Activated T-helper 1 cell treated with anti-CD3 and anti-CD28 coated beads, Interleukin-12 subunit alpha, Interleukin-12 subunit beta, Interleukin-2, Interleukin-4 antibody, amounts not matched to agents 30 ng/mL and 10 ng/mL and 1 ng/mL, durations not matched to agents 14 hours and 24 hours and 36 hours (primary cell): ENCODE measurements at places on chromosomes 11 and 22. TPM values are rescaled to one million over a fixed set of nuclear protein-coding genes. Genes with fewer than 3 reads are reported as not detected.

DNA sequence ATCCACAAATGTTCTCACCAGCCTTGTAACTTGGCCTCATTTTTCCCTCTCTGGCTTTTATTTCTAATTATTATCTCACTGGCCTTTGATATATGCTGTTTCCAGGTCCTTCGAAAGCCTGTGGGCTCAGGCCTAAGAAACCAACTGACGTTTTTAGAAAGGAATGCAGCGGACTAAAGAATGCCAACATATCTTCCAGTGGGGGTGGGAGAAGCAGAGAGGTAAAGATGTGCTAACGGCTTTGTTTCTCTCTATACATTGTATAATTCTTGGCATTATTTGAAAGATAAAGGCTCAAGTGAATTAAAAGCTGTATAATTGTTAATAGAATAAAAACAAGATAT lies 28.2 kb downstream of the OR6Q1 start:
- H3K27ac ChIP-seq = no peak overlapping the region
- H3K4me1 ChIP-seq = no peaks in the 10 kb centered on the region
- H3K4me3 ChIP-seq = no peak overlapping the region
- H3K27me3 ChIP-seq = no peaks in the 10 kb centered on the region
- DNase-seq = no peak
- H3K36me3 ChIP-seq = no peaks in the 10 kb centered on the region

- DNase-seq = no peak
- no peaks in the 10 kb centered on the region for H3K36me3 ChIP-seq
- no peak overlapping the region for H3K4me3 ChIP-seq
- peaks cover 16% of the 10 kb centered on the region for H3K27me3 ChIP-seq
Observed at GRCh38 chr11:11414996-11415395, 61.9 kb upstream of the CSNK2A3 start.

The TBX1 gene
- 0.29 and 0.56 TPM in 2 replicates for total RNA-seq

- no peaks in the 10 kb centered on the region for H3K27me3 ChIP-seq
- H3K27ac ChIP-seq = peak overlapping the region; percentile 63
- H3K4me3 ChIP-seq = no peak overlapping the region
- no peak for DNase-seq
- peaks cover 34% of the 10 kb centered on the region for H3K36me3 ChIP-seq
- H3K4me1 ChIP-seq = peaks cover 53% of the 10 kb centered on the region
Observed at GRCh38 chr11:83175815-83176214, 17.7 kb upstream of the ANKRD42 start.

- H3K27me3 ChIP-seq = peaks cover 23% of the 10 kb centered on the region
- H3K36me3 ChIP-seq = no peaks in the 10 kb centered on the region
- H3K4me3 ChIP-seq = no peak overlapping the region
- H3K27ac ChIP-seq = no peak overlapping the region
- DNase-seq = no peak
- H3K4me1 ChIP-seq = no peaks in the 10 kb centered on the region
Observed at GRCh38 chr11:22194306-22194705, 1.4 kb downstream of the ANO5 start.

- H3K27ac ChIP-seq = no peak overlapping the region
- H3K36me3 ChIP-seq = no peaks in the 10 kb centered on the region
- H3K4me3 ChIP-seq = no peak overlapping the region
- H3K4me1 ChIP-seq = no peaks in the 10 kb centered on the region
Observed at GRCh38 chr22:42340829-42341383, 70.5 kb upstream of the TCF20 start.

The PAMR1 gene
- not detected in 2 replicates for total RNA-seq

GRCh38 chr11:12241971-12242672 lies 131.7 kb downstream of the MICAL2 start:
- peaks cover 34% of the 10 kb centered on the region for H3K4me1 ChIP-seq
- no peak for DNase-seq
- peak overlapping the region; percentile 10 for H3K4me3 ChIP-seq
- H3K27me3 ChIP-seq = no peaks in the 10 kb centered on the region
- peaks cover 70% of the 10 kb centered on the region for H3K36me3 ChIP-seq
- peak overlapping the region; percentile 91 for H3K27ac ChIP-seq

GRCh38 chr11:131378931-131379330 lies 8.5 kb downstream of the NTM start:
- no peaks in the 10 kb centered on the region for H3K36me3 ChIP-seq
- H3K4me3 ChIP-seq = no peak overlapping the region
- no peak overlapping the region for H3K27ac ChIP-seq
- no peaks in the 10 kb centered on the region for H3K4me1 ChIP-seq
- H3K27me3 ChIP-seq = peaks cover 2% of the 10 kb centered on the region
- no peak for DNase-seq

GRCh38 chr11:123536690-123537437 lies 106.8 kb downstream of the GRAMD1B start:
- no peak overlapping the region for H3K27ac ChIP-seq
- H3K4me1 ChIP-seq = peaks cover 25% of the 10 kb centered on the region
- H3K27me3 ChIP-seq = no peaks in the 10 kb centered on the region
- H3K4me3 ChIP-seq = no peak overlapping the region
- peaks cover 15% of the 10 kb centered on the region for H3K36me3 ChIP-seq
- DNase-seq = no peak

DNA sequence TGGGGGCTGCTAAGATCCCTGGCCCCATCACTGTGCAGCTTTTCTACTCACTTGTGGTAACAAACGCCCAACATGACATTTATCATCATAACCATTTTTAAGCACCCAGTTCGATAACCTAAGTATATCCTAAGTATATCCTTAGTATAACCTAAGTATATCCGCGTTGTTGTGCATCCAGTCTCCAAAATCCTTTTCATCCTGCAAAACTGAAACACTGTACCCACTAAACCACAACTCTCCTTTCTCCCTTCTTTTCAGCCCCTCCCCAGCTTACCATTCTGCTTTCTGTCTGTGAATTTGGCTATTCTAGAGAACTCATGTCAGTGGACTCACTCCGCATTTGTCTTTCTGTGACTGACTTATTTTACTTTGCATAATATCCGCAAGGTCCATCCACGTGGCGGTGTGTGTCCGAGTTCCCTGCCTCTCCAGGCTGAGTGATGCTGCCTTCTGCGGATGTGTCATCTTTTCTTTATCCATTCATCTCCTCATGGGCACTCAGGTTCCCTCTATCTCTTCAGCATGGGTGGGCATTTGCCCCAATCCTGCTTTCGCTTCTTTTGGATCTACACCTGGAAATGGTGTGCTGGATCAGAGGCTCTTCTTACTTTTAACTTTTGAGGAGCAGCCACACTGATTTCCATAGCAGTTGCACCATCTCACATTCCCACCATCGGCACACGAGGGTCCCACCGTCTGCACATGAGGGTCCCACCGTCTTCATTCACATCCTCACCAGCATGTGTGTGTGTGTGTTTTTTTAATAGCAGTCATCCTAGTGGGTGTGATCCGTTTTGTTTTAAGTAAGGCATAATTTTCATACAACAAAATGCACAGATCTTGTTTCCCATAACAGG lies 82.4 kb upstream of the CLDN5 start:
- DNase-seq = no peak
- peaks cover 2% of the 10 kb centered on the region for H3K36me3 ChIP-seq
- H3K27ac ChIP-seq = no peak overlapping the region
- peak overlapping the region; percentile 40 for H3K4me3 ChIP-seq

GRCh38 chr11:73154178-73154577 lies 12.1 kb upstream of the FCHSD2 start:
- H3K36me3 ChIP-seq = no peaks in the 10 kb centered on the region
- H3K4me3 ChIP-seq = peak overlapping the region; percentile 56
- peak; percentile 28 for DNase-seq
- peaks cover 84% of the 10 kb centered on the region for H3K4me1 ChIP-seq

- H3K27ac ChIP-seq = no peak overlapping the region
- H3K27me3 ChIP-seq = peaks cover 4% of the 10 kb centered on the region
- no peaks in the 10 kb centered on the region for H3K36me3 ChIP-seq
- no peak overlapping the region for H3K4me3 ChIP-seq
- DNase-seq = no peak
Observed at GRCh38 chr11:18956630-18957029, 17.4 kb upstream of the MRGPRX1 start.

DNA sequence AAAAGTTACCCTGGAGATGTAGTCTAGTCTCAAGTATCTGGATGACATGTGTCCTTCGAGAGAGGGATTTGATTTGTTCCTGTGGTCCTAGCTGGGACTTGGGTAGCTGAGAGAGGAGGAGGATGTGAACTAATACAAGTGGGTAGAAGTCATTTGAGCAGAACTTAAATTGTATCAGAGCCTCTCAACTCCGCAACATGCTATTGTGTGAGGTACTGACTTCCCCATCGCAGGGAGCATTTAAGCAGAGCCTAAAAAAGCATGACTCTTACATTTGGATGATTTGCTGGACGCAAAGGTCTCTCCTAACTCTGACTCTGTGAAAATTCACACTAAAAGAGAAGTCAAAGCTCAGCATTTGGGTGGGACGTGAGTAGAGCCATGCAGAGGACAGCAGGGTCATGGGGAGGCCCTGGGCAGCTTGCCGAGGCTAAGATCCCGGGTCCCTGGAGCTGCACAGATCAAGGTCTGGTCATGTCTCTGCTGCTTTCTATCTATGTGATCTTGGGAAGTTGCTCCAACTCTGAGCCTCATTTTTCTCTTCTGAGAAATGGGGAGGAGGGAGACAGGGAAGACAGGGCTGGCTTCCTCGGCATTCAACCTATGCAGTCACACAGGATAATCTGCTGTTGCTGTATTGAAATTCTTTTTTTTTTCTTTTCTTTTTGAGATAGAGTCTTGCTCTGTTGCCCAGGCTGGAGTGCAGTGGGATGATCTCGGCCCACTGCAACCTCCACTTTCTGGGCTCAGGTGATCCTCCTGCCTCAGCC lies 44.9 kb downstream of the CD82 start:
- H3K27me3 ChIP-seq = no peaks in the 10 kb centered on the region
- no peak overlapping the region for H3K4me3 ChIP-seq
- peaks cover 67% of the 10 kb centered on the region for H3K36me3 ChIP-seq
- H3K27ac ChIP-seq = peak overlapping the region; percentile 89
- peaks cover 83% of the 10 kb centered on the region for H3K4me1 ChIP-seq
- no peak for DNase-seq

- H3K36me3 ChIP-seq = peaks cover 29% of the 10 kb centered on the region
- H3K4me1 ChIP-seq = peaks cover 67% of the 10 kb centered on the region
Observed at GRCh38 chr11:4068962-4069361, 25.6 kb upstream of the RRM1 start.

DNA sequence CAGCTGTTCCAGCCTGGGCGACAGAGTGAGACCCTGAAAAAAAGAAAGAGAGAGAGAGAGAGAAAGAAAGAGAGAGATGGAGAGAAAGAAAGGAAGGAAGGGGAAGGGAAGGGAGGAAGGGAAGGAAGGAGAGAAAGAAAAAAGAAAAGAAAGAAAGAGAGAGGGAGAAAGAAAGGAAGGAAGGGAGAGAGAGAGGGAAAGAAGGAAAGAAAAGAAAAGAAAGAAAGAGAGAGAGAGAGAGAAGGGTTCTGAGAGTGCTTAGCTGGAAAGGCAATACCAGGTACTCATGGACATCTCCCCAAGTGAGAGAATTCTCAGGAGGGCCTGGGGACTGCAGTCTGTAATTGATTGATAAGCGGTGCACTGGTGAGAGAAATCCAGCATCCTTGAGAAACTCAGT lies 12.8 kb upstream of the PRAME start:
- H3K4me1 ChIP-seq = no peaks in the 10 kb centered on the region
- peaks cover 13% of the 10 kb centered on the region for H3K27me3 ChIP-seq
- H3K36me3 ChIP-seq = no peaks in the 10 kb centered on the region
- no peak overlapping the region for H3K27ac ChIP-seq
- no peak overlapping the region for H3K4me3 ChIP-seq

The SLC7A4 gene
- total RNA-seq = not detected in 2 replicates

GRCh38 chr11:9574622-9575259 lies 1.3 kb downstream of the WEE1 start:
- H3K4me1 ChIP-seq = peaks cover 47% of the 10 kb centered on the region
- peak overlapping the region; percentile 93 for H3K4me3 ChIP-seq
- H3K36me3 ChIP-seq = peaks cover 40% of the 10 kb centered on the region
